ENCODE measurements at places on chromosomes 4 and X.

DNA sequence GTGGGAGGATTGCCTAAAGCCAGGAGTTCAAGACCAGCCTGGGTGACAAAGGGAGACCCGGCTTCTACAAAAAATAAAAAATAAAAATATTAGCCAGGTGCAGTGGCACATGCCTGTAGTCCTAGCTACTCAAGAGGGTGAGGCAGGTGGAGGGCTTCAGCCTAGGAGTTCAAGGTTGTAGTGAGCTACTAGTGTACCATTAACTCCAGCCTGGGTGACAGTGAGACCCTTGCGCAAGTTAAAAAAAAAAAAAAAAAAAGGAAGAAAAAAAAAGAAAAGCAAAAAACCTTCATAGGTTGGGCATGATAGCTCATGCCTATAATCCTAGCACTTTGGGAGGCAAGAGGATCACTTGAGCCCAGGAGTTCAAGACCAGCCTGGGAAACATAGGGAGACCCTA, 5.8 kb downstream of the SCLT1 start:
- DNase-seq = no peak

DNA sequence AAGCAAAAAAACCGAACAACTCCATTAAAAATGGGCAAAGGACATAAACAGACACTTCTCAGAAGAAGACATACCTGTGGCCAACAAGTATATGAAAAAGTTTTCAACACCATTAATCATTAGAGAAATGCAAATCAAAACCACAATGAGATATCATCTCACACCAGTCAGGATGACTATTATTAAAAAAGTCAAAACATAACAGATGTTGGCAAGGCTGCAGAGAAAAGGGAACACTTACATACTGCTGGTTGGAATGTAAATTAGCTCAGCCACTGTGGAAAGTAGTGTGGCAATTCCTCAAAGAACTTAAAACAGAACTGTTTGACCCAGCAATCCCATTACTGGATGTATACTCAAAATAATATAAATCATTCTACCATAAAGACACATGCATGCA, 436.3 kb downstream of the KLHL13 start:
- no peak for DNase-seq

GRCh38 chr4:80967346-80967745, 63.2 kb upstream of the BMP3 start:
- no peak for DNase-seq

DNA sequence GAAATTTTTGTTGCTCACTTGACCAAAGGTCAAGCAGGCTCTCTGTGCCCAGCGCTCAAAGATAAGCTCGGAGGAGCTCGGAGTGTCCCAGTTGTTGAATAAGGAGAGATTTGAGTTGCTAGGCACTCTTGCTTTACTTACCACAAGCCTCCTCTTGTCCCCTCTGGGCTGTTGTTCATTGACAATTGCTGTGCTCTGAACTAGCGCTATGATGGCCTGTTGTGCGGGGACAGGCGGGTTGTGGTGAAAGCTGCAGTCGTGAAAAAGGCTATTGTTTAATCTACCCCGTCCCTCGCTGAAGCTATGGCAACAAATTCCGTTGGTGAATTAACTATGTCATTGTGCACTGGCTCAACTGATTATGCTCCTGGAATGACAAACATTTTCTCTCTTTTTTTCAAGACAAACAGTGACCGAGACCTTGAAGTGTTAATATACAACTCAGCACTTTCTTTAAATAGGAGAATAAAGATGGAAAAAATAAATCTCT, 21.0 kb upstream of the POLA1 start:
- no peak for DNase-seq

DNA sequence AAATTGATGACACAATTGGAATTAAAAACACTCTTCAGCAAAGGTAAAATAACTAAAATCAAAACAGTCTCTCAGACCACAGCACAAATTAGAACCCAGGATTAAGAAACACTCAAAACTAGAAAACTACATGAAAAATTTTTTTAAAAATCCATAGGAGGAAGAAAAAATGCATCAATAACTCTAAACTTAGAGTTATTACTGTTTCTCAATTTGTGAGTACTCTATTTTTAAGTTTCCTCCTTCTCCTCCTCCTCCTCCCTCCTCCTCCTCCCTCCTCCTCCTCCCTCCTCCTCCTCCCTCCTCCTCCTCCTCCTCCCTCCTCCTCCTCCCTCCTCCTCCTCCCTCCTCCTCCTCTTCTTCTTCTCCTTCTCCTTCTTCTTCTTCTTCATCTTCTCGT, 1395.7 kb downstream of the STIM2 start:
- no peak for DNase-seq

Data from DND-41 (cell line).